ENCODE measurements at places on chromosomes 5 and 9. TPM values are rescaled to one million over a fixed set of nuclear protein-coding genes. Genes with fewer than 3 reads are reported as not detected.

The GFI1B gene
- total RNA-seq, result not detected

The FEM1C gene
- total RNA-seq, result 19.3 TPM

The SLC30A5 gene
- total RNA-seq, result 49.9 TPM

The ZNF658 gene
- total RNA-seq, result 5.3 TPM
